RPMI7951 (cell line): ENCODE measurements at places on chromosomes 5 and 9. TPM values are rescaled to one million over a fixed set of nuclear protein-coding genes. Genes with fewer than 3 reads are reported as not detected.
A peak's percentile ranks its signal among the peaks of the same experiment; 100 is the strongest.

GRCh38 chr9:91741522-91741921, 208.5 kb downstream of the ROR2 start:
- peak; percentile 34 for DNase-seq

- no peak for DNase-seq
Measured at GRCh38 chr9:34997379-34997781, 7.8 kb downstream of the DNAJB5 start.

GRCh38 chr5:139652788-139653241, 4.7 kb downstream of the CXXC5 start:
- DNase-seq = no peak

DNA sequence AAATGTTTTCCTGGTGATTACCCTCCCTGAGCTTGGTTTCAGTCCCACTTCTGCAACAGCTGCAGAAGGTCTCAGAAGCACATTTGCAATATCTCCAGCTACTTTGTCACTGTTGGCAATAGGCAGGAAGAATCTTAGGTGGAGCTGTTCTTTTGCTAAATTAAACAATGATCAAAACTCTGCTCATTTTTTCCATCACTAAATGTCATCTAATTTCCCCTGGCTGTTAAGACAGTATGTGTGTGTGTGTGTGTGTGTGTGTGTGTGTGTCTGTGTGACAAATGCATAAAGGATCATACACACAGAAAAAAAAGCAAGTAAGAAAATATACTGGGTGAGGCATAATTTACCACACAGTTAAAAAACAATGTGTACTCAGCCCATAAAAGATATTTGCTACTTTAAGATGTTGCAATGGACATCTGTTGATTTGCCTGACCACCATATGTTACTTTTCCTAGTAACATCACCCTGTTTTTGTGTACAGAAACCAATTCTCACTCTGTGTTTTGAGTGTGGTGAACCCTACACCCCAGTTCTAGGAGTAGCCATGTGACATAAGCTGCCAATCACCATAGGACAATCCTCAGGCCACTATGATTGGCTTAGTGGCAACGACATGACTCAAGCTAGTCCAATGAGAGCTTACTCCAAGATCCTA, 572.6 kb upstream of the CLINT1 start:
- peak; percentile 22 for DNase-seq

- DNase-seq = no peak
Measured at GRCh38 chr9:68966496-68966944, 47.4 kb downstream of the PRKACG start.

DNA sequence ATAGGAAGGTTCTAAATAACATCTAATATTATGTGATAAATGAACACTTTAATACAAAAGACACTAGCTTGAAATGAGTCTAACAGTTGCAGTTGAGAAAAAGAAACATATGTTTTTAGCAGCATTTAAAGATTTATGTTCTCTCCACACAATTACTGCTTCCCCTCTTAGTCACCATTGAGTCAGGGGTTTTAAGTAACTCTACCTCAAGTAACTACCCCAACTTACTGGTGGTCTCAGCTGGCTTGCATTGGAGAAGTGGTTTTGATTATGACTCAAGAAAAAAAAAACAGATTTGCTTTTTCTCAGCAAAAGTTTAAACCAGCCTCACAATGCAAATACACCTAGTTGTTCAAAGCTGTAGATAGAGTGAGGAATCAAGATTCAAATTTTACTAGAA, 1216.5 kb upstream of the CDH9 start:
- DNase-seq = peak; percentile 9

DNA sequence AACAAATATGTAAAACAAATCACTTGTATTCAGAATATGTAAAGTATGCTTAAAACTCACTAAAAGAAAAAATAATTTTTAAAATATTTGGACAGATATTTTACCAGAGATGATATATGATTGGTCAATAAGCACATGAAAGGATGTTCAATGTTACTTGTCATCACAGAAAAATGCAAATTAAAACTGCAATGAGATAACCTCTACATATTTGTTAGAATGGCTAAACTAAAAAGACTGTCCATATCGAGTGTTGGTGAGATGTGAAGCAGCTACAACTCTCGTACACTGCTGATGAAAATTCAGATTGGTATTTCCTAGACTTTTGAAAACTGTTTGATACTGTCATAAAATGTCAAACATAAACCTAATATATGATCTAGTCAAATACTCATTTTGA, 685.1 kb downstream of the DTWD2 start:
- DNase-seq = no peak

DNA sequence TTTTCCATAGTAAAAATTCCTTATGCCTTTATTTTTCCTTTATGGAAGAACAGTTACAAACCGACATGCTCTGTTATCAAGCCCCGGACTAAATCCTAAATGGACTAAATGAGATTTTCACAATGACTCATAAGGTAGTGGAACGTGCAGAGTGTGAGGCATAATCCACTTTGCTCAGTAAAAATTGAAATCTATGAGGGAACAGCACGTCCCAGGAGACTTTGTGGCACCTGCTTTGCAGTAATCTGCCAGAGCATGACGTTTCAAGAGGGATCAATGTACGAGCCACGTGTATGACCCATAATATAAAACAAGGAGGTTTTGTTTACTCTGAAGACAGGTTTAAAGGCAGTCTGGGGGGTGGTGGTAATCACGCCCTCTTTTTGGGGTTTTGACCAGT, 83.8 kb upstream of the GNA14 start:
- DNase-seq = no peak

DNA sequence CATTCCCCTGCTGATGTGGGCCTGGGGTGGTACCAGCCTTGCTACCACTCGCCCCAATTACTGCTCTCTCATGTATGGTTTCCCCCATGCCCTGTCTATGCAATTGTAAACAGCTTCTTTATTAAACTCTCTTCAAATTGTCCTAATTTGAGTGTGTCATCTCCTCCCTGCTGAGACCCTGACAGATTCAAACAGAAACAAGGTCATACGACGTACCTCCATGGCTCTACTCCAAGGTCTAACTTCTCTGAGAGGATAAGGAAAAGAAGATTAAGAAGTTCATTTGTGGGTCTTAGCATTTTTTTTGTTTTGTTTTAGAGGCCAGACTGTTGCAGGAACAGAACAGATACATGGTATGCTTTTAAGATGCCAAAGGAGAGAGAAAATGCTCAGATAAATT, 38.0 kb downstream of the ABITRAM start:
- no peak for DNase-seq

DNA sequence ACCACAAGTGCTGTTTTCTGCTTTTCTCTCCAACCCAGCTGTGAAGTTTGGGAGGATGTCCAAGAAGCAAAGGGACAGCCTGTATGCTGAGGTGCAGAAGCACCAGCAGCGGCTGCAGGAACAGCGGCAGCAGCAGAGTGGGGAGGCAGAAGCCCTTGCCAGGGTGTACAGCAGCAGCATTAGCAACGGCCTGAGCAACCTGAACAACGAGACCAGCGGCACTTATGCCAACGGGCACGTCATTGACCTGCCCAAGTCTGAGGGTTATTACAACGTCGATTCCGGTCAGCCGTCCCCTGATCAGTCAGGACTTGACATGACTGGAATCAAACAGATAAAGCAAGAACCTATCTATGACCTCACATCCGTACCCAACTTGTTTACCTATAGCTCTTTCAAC, 145.2 kb downstream of the RORB start:
- no peak for DNase-seq

DNA sequence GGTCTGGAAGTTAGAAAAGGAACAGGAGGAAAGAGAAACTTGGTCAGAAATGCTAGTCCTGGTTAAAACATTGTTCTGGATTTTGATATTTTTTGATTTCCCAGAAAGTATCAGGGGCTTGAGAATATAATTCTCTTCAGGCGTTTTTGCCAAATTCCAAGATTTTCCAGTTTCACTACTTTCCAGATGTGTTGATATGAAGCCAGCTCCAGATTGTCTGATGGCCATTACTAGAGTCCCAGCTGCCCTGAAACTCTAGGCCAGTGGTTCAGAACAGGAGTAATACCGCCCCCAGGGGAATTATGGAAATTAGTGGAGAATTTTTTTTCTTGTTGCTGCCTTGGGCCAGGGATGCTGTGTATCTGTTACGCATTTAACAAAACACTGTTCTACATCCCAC, 88.6 kb downstream of the KCNN2 start:
- DNase-seq = peak; percentile 0

GRCh38 chr9:114034196-114034595, 43.9 kb downstream of the AMBP start:
- no peak for DNase-seq

- DNase-seq = no peak
Measured at GRCh38 chr9:82356871-82357270, 368.3 kb downstream of the SPATA31D1 start.

DNA sequence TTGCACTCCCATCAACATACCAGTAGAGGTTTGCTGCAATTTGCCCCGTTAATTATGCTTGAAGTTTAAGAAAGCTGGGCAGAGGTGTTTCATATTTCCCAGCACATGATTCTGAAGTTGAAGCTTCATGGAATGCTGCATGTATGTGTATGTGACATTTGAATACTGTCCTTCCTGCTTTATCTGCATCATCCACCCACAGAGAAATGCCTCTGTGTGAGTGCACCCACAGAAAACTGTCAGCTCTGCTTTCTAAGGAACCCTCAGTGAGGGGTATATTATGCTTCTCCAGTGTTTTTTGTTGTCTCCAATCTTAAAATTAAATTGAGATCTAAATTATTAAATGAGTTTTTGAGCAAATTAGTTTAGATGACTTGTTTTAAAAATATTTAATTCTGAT, 358.1 kb upstream of the PIK3R1 start:
- no peak for DNase-seq

GRCh38 chr5:122140900-122141299, 11.6 kb downstream of the ZNF474 start:
- no peak for DNase-seq

- DNase-seq = no peak
Measured at GRCh38 chr5:36078430-36078829, 11.7 kb upstream of the UGT3A2 start.

GRCh38 chr9:3956899-3957298, 343.0 kb downstream of the GLIS3 start:
- DNase-seq = no peak

- DNase-seq = no peak
Measured at GRCh38 chr5:167402671-167403070, 888.8 kb upstream of the WWC1 start.

NTRK2 gene
- total RNA-seq = under 0.01 and 0.20 TPM in 2 replicates

PCDHB10 gene
- 0.60 and 0.78 TPM in 2 replicates for total RNA-seq

FGF18 gene
- not detected in 2 replicates for total RNA-seq

ADAMTS16 gene
- 3.4 and 4.2 TPM in 2 replicates for total RNA-seq

PCDHB7 gene
- total RNA-seq = 0.39 and 0.48 TPM in 2 replicates

PCDHB13 gene
- 2.5 and 2.6 TPM in 2 replicates for total RNA-seq

IFNA6 gene
- total RNA-seq = not detected in 2 replicates

ARID3C gene
- total RNA-seq = not detected in 2 replicates

IL3 gene
- not detected in 2 replicates for total RNA-seq
